ENCODE measurements at places on chromosomes 1 and 21.

DNA sequence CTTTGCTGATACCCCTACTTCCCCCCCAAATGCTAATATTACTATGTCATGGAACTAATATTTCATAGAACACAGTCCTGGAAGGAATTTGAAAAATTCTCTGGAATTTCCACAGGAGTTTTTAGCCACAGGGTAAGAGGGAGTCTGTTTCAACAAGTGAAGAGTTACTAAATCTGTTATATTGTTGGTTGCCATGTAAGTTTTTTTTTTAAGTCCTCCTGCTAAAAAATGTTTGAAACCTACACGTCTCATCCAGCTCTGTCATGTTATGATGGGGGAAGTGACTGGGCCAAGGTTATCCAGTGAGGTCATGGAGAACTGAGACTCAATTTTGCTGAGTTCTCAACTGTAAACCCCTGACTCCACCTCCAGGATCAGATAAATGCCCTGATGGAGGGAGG, 60.8 kb upstream of the USP24 start:
- DNase-seq, result no peak

DNA sequence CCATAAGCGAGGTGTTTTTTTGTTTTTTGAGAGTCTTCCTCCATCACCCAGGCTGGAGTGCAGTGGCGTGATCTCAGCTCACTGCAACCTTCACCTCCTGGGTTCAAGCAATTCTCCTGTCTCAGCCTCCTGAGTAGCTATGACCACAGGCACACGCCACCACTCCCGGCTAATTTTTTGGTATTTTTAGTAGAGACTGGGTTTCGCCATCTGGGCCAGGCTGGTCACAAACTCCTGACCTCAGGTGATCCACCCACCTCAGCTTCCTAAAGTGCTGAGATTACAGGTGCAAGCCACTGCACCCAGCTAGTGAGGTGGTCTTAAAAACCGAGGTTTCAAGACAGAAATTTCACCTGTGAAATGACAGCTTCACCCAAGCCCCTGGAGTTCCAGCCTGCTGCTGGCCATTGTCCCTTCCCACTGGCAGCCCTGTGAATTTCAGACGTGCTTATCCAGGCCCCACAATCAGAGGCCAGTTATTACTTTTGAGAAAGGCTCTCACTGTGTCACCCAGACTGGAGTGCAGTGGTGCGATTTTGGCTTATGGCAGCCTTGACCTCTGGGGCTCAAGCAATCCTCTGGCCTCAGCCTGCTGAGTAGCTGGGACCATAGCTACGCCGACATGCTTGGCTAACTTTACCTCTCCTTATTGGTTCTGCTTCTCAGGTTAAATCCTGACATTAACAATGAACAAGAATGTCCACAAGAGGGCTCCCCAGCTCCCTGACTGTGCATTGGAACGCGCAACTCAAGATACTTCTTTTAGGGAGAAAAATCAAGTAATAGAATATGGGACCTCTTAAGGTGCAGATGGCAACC, 19.4 kb downstream of the ENO1 start:
- no peak for DNase-seq

DNA sequence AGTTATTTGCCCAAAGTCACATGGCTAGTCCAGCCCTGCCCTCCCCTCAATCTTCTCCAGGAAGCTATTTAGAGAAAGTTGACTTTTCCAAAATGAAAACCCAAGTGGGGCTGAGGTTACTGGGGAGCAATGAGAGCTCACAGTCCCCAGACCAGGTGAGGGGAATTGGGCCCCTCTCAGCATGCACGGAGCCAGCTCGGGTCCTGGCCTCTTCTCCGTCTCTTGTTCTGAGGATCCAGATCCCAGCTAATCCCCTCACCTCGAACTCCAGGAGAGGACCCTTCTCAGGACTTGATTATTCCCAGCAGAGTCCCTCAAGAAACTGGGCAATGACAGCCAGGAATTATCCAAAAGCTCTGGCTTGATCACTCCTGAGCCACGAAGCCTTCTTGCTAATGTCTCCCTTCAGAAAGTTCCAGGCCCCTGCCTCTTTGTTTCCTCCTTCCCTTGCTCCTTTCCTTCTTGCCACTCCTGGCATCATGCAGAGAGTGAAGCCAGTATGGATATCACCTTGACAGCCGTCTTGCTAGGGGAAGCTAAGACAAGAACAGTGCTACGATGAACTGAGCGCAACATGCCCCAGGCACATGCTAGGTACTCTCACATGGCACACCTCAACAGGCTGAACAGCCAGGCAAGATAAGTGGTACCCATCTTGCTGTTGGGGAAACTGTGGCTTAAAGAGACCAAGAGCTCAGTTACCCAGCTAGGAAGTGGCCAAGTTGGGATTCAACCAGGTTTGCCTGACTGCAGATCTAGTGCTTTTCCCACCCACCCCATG, 51.9 kb downstream of the KLHDC7A start:
- no peak for DNase-seq

DNA sequence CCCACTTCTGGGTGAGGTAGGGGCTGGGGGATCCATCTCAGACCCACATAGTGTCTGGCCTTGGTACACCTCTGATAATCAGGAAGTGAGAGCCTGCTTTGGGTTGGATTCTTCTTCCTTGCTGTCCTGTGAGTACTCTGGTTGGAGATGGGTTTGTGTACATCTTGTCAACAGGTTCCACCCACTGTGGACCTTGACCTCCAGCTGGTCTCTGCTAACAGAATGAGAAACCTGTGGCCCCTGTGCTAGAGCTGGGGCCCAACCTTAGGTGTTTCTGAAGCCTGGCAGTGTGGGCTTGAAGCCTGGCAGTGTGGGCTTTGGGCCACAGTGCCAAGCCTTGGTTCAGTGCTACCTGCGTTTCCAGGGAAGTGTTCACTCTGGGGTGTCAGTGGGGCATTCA, 2.6 kb downstream of the ZBTB48 start:
- DNase-seq, result no peak

DNA sequence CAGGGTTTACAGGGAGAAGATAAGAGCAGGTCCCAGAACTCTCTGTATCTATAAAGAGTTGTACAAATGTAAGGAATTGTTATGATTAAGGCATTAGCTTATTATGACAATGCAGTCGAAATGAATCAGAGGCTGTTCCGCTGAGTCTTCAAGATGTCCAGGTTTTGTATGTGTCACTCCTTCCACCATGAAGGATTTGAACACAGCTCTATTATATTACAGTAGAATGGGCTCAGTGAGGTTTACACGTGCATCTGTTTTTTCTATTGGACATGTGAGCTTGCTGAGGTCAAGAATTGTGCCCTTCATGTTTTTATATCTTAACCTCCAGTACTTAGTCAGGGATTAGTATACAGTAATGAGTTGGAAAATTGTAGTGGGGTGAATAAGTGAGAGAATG, 86.3 kb downstream of the MPZL1 start:
- peak; percentile 53 for DNase-seq
